ENCODE measurements at places on chromosomes 16 and 17.

DNA sequence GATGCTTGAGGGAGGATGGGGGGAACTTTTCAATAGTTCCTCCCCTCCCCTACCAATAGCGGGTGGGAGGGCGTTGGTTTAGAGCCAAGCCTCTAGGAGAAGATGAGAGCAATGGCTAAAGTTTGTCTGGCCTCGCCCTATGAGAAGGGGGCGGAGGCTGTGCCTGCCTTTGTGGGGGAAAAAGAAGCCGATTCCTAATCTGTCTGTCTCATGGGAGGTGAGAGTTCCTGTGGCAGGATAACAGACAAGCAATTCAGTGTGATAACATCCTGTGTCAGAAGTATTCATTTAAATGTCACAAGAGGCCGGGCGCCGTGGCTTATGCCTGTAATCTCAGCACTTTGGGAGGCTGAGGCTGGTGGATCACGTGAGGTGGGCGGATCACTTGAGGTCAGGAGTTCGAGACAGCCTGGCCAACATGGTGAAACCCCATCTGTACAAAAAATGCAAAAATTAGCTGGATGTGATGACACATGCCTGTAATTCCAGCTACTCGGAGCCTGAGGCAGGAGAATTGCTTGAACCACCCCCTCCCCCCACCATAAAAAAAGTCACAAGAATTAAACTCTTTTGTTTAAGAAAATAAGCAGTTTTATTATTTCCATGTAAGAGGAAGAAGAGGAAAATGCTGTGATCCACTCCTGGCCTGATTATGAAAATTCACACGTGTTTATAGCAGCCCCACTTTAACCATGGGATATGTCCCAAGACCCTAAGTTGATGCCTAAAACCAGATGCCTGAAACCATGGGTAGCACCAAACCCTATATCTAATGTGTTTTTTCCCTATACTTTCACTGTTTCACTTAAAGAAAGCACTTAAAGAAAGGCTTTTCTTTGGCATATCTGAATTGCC, 1.7 kb downstream of the SLFN5 start:
- peak overlapping the region; percentile 91 for H3K27ac ChIP-seq
- H3K27me3 ChIP-seq = no peaks in the 10 kb centered on the region
- DNase-seq = peak; percentile 29
- no peaks in the 10 kb centered on the region for H3K36me3 ChIP-seq
- H3K4me1 ChIP-seq = peaks cover 18% of the 10 kb centered on the region

DNA sequence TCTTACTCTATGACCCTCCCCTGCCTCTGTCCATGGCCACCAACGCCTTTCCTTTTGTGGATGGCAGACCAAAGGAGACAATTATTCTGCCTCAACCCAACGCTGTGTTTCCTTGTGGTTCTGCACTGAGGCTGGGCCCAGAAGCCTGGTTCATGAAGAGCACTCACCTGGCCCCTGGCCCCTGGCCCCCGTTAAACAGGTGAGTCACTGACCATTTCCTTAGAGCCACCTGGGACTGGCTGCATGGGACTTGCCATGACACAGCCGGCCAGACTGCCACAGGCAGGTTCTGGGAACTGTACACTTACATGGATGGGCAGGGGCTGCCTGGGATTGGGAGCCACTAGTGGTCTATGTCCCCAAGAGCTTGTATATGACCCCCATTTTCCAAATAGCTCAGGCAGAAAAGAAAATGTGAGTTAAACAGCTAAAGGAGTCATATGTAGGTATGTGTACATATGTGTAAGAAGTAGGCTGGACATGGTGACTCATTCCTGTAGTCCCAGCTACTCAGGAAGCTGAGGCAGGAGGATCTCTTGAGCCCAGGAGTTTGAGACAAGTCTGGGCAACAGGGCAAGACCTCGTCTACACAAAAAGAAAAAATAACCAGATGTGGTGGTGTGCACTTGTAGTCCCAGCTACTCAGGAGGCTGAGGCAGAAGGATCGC, 181.9 kb upstream of the CACNG5 start:
- no peak for DNase-seq
- no peak overlapping the region for H3K27ac ChIP-seq
- no peaks in the 10 kb centered on the region for H3K27me3 ChIP-seq
- no peaks in the 10 kb centered on the region for H3K36me3 ChIP-seq

GRCh38 chr16:3045758-3046640, at the start of gene MMP25:
MMP25 (plus strand) TSS chr16:3046561; CDS start chr16:3046918, 357 bp downstream.
- H3K4me3 ChIP-seq = peak within 1 kb of the TSS; percentile 43
- no peak for DNase-seq
- no peak within 1 kb of the TSS for H3K27ac ChIP-seq
- H3K36me3 ChIP-seq = no peaks in the 10 kb centered on the region
- peaks cover 100% of the 10 kb centered on the region for H3K27me3 ChIP-seq
- peaks cover 17% of the 10 kb centered on the region for H3K4me1 ChIP-seq

GRCh38 chr16:52308051-52308450, 238.9 kb downstream of the TOX3 start:
- no peaks in the 10 kb centered on the region for H3K4me1 ChIP-seq
- no peak for DNase-seq
- no peaks in the 10 kb centered on the region for H3K36me3 ChIP-seq
- H3K27me3 ChIP-seq = no peaks in the 10 kb centered on the region
- H3K4me3 ChIP-seq = no peak overlapping the region

GRCh38 chr17:21464611-21465021, 88.5 kb downstream of the KCNJ12 start:
- H3K36me3 ChIP-seq = no peaks in the 10 kb centered on the region
- no peak overlapping the region for H3K4me3 ChIP-seq
- H3K27me3 ChIP-seq = peaks cover 3% of the 10 kb centered on the region
- no peaks in the 10 kb centered on the region for H3K4me1 ChIP-seq
- no peak overlapping the region for H3K27ac ChIP-seq

GRCh38 chr16:79653373-79653891, 52.9 kb upstream of the MAF start:
- no peak for DNase-seq
- no peak overlapping the region for H3K4me3 ChIP-seq
- no peaks in the 10 kb centered on the region for H3K27me3 ChIP-seq
- peaks cover 24% of the 10 kb centered on the region for H3K4me1 ChIP-seq
- peak overlapping the region; percentile 30 for H3K27ac ChIP-seq

DNA sequence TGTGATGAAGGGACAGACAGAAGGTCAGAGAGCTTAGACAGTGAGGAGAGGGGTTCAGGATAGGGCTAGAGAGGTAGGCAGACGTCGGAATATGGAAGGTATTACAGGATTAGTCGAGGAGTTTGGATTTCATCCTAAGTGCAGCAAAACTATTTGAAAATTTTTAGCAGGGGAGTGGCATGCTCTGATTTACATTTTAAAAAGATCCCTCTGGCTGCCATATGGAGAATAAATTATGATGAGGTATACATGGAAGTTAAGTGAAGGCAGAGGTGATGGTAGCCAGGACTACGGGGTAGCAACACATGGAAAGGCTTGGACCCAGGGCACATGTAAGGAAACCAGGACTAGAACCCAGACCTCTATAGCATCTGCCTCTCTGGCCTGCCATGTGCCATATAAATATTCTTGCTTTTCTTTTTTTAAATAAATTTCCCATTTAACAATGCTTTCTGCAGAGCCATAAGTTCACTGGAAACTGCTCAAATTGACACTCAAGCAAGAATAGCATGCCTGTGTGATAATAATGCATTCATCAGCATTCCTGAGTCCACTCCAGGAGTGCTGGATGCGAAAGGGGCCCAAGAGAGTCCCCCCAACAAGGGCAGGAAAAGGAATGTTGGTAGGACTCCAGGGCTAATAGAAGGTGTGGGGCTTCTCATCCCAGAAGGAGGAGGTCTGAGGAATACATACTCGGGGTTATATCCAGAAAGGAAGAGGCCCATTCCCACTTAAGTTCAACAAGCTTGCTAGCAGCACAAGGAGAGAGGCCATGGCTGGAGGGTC, 78.2 kb downstream of the HLF start:
- no peaks in the 10 kb centered on the region for H3K4me1 ChIP-seq
- H3K27ac ChIP-seq = no peak overlapping the region

DNA sequence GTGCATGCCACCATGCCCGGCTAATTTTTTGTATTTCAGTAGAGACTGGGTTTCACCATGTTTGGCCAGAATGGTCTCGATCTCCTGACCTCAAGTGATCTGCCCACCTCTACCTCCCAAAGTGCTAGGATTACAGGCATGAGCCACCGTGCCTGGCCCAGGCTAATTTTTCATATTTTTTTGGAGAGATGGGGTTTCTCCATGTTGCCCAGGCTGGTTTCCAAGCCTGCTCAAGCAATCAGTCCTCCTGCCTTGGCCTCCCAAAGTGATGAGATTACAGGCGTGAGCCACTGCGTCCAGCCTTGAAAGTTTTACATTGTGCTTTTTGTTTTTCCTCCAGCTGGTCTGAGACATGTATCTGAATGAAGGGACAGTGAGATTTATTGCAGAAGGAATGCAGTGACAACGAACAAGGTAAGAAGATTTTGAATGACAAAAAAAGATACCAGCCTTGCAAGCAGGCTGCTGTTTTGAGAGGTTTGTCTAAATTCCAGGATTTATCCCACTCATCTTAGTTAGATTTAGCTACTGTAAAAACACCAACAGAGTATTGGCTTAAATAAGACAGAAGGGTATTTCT, 3.4 kb upstream of the ENGASE start:
- peaks cover 18% of the 10 kb centered on the region for H3K27me3 ChIP-seq
- H3K36me3 ChIP-seq = no peaks in the 10 kb centered on the region
- no peak overlapping the region for H3K4me3 ChIP-seq
- H3K27ac ChIP-seq = no peak overlapping the region

DNA sequence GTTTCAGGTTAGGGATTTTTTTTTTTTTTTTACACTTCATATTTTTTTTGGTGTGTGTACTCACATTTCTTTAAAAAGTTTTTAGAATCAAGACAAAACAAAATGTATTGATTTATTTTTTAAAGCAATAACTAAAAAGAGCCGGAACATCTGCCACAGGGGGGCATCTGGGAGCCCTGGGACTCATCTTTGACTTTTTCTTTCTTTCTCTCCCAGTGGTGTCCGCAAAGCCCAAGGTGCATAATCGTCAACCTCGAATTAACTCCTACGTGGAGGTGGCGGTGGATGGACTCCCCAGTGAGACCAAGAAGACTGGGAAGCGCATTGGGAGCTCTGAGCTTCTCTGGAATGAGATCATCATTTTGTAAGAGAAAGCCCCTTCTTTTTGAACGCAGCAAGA, 36.3 kb downstream of the WWP2 start:
- H3K36me3 ChIP-seq = no peaks in the 10 kb centered on the region
- no peak overlapping the region for H3K27ac ChIP-seq
- peaks cover 8% of the 10 kb centered on the region for H3K4me1 ChIP-seq
- no peak overlapping the region for H3K4me3 ChIP-seq

DNA sequence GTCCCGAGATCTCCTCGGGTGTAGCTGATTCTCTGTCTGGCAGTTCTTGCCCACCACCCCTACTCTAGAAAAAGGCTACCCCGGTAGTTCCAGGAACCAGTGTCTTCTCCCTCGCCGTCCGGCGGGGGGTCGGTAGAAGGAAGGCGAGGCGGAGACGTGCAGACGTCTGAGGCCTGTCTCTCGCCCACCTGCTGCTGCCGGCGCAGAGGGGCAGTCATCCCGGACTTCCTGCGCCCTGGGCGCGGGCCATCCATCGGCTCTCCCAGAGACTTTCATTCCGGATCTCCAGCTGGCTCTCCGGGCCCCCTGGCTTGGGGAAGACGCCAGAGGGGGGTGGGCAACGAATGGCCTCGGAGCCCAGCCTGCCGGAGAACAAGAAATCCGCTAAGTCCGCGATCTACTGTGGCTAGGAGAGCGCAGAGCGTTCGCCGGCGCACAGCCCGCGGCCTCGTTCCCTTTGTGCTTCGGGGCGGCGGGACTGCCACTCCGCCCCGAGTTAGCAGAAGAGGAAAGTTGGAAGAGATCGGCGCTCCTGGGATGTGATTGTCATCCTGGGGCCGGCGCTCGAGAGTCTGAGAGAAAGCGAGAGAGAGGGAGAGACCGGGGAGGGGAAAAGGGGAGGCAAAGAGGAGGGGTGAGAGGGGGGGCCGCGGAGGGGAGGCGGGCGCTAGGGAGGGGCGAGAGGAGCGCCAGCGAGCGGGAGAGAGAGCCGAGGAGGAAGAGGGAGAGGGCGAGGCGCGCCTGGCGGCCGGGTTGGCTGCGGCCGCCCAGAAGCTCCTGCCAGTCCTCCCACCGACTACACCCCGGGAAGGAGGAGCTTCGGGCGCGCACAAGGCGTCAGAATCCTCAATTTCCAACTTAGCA, at the start of gene IRX5:
Gene IRX5 (plus strand): TSS at position 861 of the 864 bp plus-strand sequence. CDS start 334 bp downstream, outside the sequence.
- peaks cover 92% of the 10 kb centered on the region for H3K4me1 ChIP-seq
- H3K36me3 ChIP-seq = no peaks in the 10 kb centered on the region
- DNase-seq = no peak
- H3K27ac ChIP-seq = peak within 1 kb of the TSS; percentile 92

- H3K4me1 ChIP-seq = no peaks in the 10 kb centered on the region
- H3K27me3 ChIP-seq = no peaks in the 10 kb centered on the region
- H3K27ac ChIP-seq = no peak overlapping the region
- no peaks in the 10 kb centered on the region for H3K36me3 ChIP-seq
- H3K4me3 ChIP-seq = no peak overlapping the region
Observed at GRCh38 chr16:21194771-21195301, 16.5 kb downstream of the ZP2 start.

- no peaks in the 10 kb centered on the region for H3K36me3 ChIP-seq
- peaks cover 10% of the 10 kb centered on the region for H3K4me1 ChIP-seq
- no peak overlapping the region for H3K4me3 ChIP-seq
- peaks cover 5% of the 10 kb centered on the region for H3K27me3 ChIP-seq
Observed at GRCh38 chr17:34374457-34374856, 11.4 kb upstream of the CCL1 start.

DNA sequence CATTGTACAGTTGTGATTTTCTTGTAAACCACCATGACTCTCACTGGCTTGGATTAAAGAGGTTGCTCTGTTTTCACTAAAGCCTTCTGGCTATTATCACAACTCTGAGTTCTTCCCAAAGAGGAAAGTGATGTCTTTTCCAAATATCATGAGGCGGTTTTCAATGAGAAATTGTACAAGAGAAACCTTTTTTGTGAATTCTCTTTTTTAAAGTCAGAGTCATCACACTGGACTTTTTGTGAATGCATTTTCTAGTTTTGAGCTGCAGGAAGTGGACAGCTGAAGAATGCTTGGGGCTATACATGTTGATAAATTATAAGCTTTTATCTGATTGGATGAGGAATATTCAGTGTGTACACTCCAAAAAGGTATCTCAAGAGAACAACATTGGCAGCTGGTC, 100.2 kb downstream of the PHKB start:
- DNase-seq = no peak
- no peak overlapping the region for H3K4me3 ChIP-seq
- no peaks in the 10 kb centered on the region for H3K36me3 ChIP-seq
- no peaks in the 10 kb centered on the region for H3K4me1 ChIP-seq
- H3K27ac ChIP-seq = no peak overlapping the region

GRCh38 chr17:5583426-5584382, 605 bp downstream of the NLRP1 start:
- peaks cover 57% of the 10 kb centered on the region for H3K4me1 ChIP-seq
- peak overlapping the region; percentile 87 for H3K27ac ChIP-seq
- DNase-seq = no peak

DNA sequence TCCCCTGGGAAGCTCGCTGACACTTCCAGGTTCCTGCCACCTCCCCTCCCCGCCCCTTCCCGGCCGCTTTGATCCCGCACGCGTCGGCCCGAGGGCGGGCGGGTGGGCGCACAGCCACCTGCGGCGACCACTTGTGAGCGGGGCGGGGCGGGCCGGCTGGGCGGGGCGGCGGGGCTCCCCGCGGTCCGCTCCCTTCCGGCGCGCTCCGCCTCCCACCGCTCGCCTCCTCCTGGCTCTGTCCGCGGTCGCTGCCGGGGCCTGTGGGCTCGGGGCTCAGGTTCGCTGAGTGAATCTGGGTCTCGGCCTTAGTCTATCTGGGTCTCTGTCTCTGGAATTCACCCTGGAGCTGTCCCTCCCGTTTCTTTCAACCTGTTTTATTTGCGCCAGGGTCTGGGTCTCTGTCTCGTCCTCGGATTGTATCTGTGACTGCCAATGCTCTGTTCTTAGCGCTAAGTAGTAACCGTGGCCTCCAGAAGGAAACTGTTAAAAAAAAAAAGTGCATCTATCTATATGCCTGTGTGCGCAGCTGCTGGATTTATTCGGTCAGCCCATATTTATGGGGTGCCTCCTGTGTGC, 2.7 kb upstream of the HES7 start:
- peak overlapping the region; percentile 82 for H3K27ac ChIP-seq
- peaks cover 76% of the 10 kb centered on the region for H3K27me3 ChIP-seq
- H3K4me1 ChIP-seq = peaks cover 49% of the 10 kb centered on the region
- no peak for DNase-seq

All from esophagus squamous epithelium (tissue), 5 donors.